ENCODE measurements at places on chromosomes 16 and 17.
A peak's percentile ranks its signal among the peaks of the same experiment; 100 is the strongest.

DNA sequence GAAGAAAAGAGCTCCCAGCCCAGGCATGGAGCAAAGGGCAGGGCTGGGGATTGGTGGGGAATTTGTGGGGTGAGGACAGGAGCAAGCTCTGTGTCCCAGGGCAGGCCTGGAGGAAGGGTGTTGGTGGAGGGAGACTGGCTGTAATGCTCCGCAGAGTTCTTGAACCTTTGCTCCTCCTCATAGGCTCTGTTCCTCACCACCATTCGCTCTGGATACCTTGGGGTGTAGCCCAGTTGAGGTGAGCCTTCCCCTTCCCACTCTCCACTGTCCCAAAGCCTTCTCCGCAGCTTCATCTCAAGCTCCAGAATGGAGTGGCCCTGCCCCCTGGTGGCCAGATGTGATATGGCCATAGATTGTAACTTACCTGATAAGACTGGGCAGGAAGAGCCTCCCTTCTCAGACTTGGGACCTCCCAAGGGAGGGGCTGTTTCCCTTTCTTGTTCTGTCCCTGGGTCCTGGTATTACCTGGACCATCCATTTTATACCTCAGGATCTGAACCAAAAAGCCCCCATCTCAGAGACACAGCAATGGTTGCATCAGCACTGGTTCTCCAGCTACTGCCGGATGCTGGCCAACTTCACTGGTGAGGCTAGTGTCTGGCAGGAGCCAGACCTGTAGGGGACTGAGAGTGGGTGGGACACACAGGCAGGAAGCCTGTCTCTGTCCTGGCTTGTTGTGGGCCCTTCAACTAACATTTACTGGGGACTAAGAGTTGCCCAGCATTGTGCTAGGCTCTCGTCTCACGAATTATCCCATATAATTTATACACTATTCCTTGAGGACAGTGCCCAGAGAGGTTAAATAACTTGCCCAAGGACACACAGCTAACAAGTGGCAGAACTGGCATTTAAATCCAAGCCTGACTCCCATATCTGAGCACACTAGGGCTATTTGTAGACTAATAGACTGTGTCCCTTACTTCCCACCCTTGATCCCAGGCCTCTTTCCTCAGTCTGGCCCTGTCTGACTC is 19.1 kb upstream of the STAC2 start:
- no peak overlapping the region for H3K27ac ChIP-seq
- no peak overlapping the region for H3K4me3 ChIP-seq
- peaks cover 2% of the 10 kb centered on the region for H3K27me3 ChIP-seq
- DNase-seq = peak; percentile 91
- H3K36me3 ChIP-seq = no peaks in the 10 kb centered on the region

DNA sequence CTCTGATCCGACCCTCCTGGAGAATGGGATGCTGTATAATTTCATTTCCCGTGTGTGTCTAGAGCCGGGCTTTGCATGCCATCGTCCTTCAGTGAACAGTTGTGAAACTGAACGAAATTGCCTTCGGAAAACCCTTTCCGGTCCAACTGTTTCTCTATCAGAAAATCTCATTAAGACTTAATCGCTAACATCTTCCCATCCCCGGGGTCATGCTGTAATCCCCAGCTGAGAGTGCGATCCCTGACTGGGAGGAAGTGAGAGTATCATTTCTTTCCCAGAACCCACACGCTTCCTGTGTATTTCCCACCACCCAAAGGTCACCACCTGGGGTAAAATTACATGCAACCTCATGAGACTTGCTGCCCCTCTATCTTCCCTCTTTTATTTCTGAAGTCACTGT is 75.6 kb upstream of the RBFOX1 start:
- no peak overlapping the region for H3K4me3 ChIP-seq
- H3K4me1 ChIP-seq = no peaks in the 10 kb centered on the region
- no peak overlapping the region for H3K27ac ChIP-seq
- no peaks in the 10 kb centered on the region for H3K36me3 ChIP-seq
- DNase-seq = no peak

DNA sequence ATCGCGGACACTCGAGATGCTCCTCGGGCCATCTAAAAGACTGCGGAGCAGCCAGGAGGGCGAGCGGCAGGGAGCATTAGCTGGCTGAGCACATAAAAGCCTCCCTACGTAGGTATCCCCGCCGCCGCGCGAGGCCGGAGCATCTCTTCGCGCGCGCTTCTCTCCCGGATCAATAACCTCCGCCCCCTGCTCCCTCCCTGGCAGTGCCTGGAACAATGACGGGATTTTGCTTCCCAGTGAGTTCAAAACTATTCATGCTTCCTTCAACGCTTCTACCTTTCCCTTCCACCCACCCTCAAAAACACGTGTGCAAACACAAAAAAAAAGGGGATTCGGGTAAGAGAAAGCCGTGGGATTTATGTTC is 984 bp downstream of the CENPV start:
- DNase-seq = peak; percentile 53
- H3K4me1 ChIP-seq = peaks cover 29% of the 10 kb centered on the region
- H3K36me3 ChIP-seq = peaks cover 32% of the 10 kb centered on the region
- no peaks in the 10 kb centered on the region for H3K27me3 ChIP-seq
- H3K27ac ChIP-seq = peak overlapping the region; percentile 87

DNA sequence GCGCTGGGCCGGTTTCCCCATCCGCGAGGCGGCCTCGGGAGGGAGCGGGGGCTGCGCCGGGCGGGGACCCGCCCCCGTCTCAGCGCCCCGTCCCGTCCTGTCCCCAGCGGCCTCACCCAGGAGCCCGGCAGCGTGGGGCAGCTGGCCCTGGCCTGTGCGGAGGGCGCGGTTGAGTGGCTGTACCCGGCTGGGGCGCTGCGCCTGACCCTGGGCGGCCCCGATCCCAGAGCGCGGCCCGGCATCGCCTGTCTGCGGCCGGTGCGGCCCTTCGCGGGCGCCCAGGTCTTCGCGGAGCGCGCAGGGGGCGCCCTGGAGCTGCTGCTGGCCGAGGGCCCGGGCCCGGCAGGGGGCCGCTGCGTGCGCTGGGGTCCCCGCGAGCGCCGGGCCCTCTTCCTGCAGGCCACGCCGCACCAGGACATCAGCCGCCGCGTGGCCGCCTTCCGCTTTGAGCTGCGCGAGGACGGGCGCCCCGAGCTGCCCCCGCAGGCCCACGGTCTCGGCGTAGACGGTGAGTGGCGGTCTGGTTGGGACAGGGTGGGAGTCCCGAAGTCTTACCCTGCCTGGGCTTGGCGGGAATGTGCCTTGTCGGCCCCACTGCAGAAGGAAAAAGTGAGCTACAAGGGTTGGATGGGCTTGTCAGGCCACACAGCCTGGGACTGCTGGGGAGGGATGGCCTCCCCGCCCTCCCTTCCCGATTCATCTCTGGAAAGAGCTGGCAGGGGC is 720 bp downstream of the METRN start:
- no peak overlapping the region for H3K27ac ChIP-seq
- peaks cover 22% of the 10 kb centered on the region for H3K4me1 ChIP-seq
- H3K4me3 ChIP-seq = peak overlapping the region; percentile 61
- no peaks in the 10 kb centered on the region for H3K36me3 ChIP-seq

DNA sequence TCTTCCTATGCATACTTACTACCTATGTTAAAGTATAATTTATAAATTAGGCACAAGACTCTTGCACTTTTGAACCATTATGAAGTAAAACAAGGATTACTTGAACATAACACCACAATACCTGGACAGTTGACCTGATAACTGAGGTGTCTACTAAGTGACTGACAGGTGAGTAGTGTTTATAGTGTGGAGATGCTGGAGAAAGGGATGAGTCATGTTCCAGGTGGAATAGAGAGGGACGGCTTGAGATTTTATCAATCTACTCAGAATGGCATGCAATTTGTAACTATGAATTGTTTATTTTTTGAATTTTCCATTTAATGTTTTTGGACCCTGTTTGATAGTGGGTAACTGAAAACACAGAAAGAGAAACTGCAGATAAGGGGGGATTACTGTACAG is 287.6 kb downstream of the MAP2K6 start:
- H3K27me3 ChIP-seq = no peaks in the 10 kb centered on the region
- no peak for DNase-seq
- H3K27ac ChIP-seq = no peak overlapping the region
- no peak overlapping the region for H3K4me3 ChIP-seq
- H3K4me1 ChIP-seq = peaks cover 4% of the 10 kb centered on the region

- H3K4me3 ChIP-seq = peak overlapping the region; percentile 100
- H3K4me1 ChIP-seq = peaks cover 61% of the 10 kb centered on the region
- H3K36me3 ChIP-seq = peaks cover 15% of the 10 kb centered on the region
- peaks cover 2% of the 10 kb centered on the region for H3K27me3 ChIP-seq
- H3K27ac ChIP-seq = peak overlapping the region; percentile 99
Observed at GRCh38 chr17:50866950-50867362, 802 bp upstream of the TOB1 start.

- peak overlapping the region; percentile 96 for H3K4me3 ChIP-seq
- DNase-seq = no peak
Observed at GRCh38 chr16:8866118-8866883, 2.5 kb downstream of the CARHSP1 start.

- no peaks in the 10 kb centered on the region for H3K27me3 ChIP-seq
- H3K36me3 ChIP-seq = peaks cover 35% of the 10 kb centered on the region
- peak; percentile 67 for DNase-seq
Observed at GRCh38 chr17:28950017-28950751, 1.1 kb downstream of the PHF12 start.

DNA sequence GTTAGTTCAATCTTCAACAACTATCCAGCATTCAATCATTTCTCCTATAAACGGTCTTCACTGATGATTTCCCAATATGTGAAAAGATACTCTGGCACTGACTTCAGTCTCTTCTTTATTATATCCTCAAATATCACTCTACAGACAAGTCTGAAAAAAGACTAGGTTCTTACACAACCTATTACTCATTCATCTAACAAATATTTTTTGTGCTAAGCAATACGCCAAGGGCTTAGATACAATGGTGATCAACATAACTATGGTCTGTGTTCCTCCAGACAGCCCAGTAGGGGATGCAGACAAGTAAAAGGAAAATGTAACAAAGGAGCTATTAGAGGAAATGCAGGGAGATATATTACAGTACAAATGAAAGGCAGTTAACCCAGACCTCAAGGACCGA is 63.9 kb downstream of the MYO1D start:
- no peak for DNase-seq
- no peaks in the 10 kb centered on the region for H3K36me3 ChIP-seq
- H3K27me3 ChIP-seq = no peaks in the 10 kb centered on the region
- H3K4me1 ChIP-seq = no peaks in the 10 kb centered on the region
- H3K4me3 ChIP-seq = no peak overlapping the region

DNA sequence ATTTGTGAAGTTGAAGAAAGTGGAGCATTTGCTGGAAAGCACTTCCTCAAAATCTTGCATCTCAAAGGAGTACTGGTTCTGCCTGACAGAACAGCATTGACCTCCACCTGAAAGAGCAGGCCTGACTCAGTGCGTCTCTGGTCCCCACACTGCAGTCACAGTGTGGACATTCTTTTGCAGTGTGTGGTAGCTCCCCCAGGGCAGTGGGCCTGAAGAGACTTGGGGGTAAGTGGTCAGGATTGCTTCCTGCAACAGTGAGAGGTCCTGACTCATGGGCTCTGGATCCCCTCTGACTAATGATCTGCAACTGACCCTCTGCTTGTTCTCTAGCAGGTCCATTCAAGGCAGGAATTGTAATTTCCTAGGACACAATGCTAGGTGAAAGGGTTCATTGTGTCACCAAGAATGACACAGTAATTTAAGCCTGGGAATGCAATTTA is 204.9 kb upstream of the KCNJ16 start:
- H3K27me3 ChIP-seq = no peaks in the 10 kb centered on the region
- H3K36me3 ChIP-seq = no peaks in the 10 kb centered on the region
- H3K4me1 ChIP-seq = no peaks in the 10 kb centered on the region
- DNase-seq = no peak

DNA sequence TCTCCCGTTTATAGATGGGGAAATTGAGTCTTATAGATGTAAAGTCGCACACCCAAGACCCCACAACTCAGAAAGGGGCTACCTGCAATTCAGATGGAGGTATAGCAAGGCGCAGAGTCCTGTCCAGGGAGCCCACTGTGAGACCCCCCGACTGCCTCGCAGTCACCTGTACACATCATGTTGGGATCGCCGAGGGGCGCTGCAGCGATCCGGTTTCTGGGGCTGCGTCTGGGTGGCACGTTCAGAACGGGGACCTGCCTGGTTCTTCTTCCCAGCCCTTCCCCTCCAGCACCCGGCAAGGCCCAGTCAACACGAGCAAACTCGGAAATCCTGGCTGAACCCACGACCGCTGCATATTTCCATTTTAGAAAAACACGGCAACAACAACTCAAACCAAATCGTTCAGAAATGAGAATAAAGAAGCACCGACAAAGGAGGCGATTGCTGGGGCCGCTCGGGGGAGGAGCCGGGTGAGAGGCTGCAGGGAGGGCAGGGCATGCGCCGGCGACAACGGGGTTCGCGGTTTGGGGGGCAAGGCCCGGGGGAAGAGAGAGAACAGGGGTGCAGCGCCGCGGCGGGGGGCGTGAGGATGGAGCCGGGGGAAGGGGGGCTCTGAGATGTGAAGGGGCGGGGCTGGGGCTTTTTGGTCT is 643 bp downstream of the HSDL1 start:
- peaks cover 3% of the 10 kb centered on the region for H3K27me3 ChIP-seq
- peak overlapping the region; percentile 93 for H3K4me3 ChIP-seq
- peak overlapping the region; percentile 86 for H3K27ac ChIP-seq
- H3K4me1 ChIP-seq = peaks cover 30% of the 10 kb centered on the region

- no peak overlapping the region for H3K4me3 ChIP-seq
- no peak for DNase-seq
- peaks cover 2% of the 10 kb centered on the region for H3K4me1 ChIP-seq
- no peaks in the 10 kb centered on the region for H3K27me3 ChIP-seq
- H3K27ac ChIP-seq = no peak overlapping the region
Observed at GRCh38 chr17:550041-550398, 164.6 kb downstream of the VPS53 start.
